ENCODE measurements at places on chromosomes 4 and X.

- DNase-seq: no peak
Observed at GRCh38 chr4:68348577-68348976, 1.3 kb downstream of the YTHDC1 start.

GRCh38 chrX:132758759-132759158 lies 199.7 kb downstream of the HS6ST2 start:
- DNase-seq: no peak

DNA sequence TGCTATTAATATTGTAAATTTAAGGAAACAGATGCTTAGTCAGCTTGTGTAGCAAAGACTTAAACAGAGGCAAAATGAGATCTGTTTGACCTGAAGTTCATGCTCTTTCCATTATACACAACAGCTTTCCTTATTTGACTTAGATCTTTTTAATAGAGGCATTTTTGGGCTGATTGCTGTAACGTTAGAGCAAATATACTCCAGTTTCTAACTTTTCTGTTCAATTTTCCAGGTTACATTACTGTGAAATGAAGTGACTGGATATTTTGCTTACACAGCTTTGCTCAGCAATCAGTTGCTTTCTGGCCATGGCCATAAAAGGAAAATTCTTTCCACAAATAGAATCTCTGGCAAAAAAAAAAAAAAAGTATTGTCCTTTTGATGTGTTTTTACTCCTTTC lies 146.2 kb downstream of the PCDH7 start:
- no peak for DNase-seq

DNA sequence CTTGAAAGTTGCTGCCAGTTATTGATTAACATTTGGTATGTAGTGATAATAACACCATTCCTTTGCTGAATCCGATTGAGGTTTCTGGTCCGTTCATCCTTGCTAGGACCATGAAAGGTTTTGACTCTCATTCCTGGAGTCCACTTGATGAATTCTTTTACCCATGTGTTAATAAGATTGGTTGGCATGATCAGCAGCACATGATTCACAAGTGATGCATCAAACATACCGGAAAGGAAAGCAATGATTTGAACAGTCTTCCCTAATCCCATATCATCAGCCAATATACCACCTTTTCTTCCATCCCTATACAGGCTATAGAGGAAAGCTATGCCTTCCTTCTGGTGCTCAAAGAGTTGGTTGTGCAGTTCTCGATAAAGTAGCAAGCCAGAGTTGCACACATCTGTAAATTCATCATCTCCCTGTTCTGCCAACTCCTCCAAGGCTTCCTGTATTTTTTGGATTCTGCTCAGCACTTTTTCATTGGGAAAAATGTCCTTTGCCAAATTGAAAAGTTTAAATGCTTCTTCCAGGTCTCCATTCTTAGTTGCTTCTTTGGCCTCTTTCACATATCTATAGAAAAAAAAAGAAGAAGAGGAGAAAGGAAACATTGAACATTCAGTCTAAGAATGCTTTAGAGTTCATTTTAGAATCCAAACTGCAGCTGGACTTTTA lies 26.7 kb downstream of the PIN4 start:
- DNase-seq: no peak

GRCh38 chr4:103567591-103567990 lies 152.2 kb downstream of the TACR3 start:
- DNase-seq: no peak

DNA sequence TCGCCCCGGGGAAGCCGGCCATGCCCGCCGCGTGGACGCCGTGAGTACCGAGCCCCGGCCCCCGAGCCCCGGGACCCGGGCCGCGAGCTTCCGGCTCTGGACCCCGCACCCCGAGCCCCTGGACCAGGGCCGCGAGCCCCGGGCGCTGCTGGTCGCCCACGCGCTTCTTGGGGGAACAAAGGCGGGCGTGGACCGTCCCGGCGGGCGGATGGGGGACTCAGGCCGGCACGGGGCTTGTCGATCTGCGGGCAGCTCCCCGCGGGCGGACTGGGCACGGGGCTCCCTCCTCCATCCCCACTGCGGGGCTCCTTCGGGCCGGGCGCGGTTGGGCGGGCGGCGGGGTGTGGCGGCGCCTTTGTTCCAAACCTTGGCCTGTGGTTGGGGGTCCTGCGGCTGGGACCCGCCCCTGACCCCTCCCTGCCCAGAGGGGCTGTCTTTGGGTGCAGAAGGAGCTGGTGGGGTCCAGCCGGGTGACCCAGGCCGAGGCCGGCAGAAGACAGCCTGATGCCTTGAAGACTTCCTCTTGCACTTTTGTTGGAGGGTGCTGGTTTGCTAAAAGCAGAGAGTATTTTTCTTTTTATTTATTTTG lies 25.2 kb upstream of the ADD1 start:
- DNase-seq: no peak

DNA sequence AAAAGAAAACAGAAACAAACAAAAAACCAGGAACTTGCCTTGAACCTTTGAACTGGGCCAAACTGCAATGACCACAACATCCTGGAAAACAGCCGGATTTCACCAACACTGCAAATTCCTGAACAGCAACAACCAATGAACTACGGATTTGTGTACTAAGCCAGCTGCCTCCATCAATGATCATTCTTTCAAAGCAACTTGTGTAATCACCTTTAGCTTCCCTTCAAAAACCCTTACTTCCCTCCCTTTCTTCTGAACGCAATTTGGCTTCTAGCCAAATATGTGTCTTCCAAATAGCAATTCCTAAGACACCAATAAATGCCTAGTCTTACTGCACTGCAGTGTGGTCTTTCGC lies 98.5 kb upstream of the FAM47C start:
- no peak for DNase-seq

DNA sequence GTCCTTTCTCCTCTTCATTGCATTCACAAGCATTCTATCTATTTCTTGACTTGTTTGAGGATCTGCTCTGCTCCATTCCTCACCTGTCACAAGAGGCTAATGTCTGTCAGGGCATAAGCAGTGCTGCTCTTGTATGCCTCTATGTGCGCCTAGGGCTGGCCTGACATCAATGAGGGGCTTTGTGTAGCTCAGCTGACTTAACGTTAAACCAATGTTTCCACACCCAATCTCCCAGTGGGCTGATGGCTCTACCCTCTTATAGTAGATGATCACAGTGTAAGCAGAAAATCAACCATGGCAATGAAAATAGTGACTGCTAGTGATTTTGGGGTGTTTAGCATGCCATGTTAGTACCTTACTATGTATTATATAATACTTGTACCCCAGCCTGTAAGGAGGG lies 139.0 kb downstream of the UNC5C start:
- no peak for DNase-seq

- DNase-seq: no peak
Observed at GRCh38 chrX:2346158-2346557, 154.6 kb downstream of the DHRSX start.

DNA sequence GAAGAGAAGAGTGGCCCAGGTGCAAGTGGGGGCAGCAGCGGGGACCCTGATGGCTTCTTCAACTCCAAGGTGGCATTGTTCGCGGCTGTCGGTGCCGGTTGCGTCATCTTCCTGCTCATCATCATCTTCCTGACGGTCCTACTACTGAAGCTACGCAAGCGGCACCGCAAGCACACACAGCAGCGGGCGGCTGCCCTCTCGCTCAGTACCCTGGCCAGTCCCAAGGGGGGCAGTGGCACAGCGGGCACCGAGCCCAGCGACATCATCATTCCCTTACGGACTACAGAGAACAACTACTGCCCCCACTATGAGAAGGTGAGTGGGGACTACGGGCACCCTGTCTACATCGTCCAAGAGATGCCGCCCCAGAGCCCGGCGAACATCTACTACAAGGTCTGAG lies 11.4 kb downstream of the EFNB1 start:
- DNase-seq: no peak

DNA sequence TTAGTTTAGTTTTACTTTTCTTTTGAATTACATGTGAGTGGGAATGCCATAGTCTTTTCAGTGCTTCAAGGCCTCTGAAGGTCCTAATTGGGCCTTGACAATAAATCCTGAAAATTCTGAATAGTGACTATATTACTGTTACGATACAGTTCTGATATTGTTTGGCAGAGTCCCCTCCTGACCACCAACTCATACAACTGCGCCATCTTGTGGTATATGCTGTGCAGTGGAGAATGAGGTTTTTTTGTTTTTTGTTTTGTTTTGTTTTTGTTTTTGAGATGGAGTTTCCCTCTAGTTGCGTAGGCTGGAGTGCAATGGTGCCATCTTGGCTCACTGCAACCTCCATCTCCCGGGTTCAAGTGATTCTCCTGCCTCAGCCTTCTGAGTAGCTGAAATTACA lies 56.6 kb upstream of the CHRDL1 start:
- DNase-seq: no peak

GRCh38 chr4:1616557-1616930 lies 67.6 kb downstream of the FAM53A start:
- no peak for DNase-seq

DNA sequence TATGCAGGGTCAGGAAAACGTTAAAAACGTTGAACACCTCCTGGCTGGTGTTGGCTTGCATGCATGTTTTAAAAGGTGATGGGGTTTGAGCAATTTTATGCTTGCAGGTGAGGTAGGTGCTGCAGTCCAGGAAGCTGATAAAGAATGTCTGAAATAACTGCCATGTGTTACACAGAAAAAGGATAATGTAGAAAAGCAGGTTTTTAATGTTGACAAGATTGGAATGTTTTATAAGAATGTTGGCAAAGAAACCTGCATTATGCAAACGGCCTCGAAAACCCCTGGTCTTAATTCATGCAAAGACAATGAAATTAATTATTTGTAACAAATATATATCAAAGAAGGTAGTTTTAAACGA lies 723.7 kb upstream of the AGA start:
- no peak for DNase-seq

GRCh38 chrX:21990832-21991231 lies 41.3 kb upstream of the PHEX start:
- no peak for DNase-seq

DNA sequence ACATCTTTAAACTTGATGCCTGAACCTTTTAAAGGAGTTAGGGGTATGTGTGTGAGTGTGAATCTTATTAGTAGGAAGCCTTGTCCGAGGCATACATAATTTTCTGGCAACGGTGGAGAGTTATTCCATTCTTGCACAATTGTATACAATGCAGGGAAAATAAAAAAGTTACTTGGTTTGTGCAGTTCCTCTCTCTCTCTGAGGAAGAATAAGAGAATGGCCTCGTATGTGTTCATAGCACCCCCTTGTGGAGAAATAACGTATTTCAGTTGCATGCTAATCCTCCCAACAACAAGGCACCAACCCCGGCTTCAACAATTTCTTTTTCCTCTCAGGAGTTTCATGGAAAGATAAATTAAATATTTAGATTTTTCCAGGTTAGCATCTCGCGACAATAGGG lies 33.7 kb upstream of the FGF13 start:
- DNase-seq: no peak

DNA sequence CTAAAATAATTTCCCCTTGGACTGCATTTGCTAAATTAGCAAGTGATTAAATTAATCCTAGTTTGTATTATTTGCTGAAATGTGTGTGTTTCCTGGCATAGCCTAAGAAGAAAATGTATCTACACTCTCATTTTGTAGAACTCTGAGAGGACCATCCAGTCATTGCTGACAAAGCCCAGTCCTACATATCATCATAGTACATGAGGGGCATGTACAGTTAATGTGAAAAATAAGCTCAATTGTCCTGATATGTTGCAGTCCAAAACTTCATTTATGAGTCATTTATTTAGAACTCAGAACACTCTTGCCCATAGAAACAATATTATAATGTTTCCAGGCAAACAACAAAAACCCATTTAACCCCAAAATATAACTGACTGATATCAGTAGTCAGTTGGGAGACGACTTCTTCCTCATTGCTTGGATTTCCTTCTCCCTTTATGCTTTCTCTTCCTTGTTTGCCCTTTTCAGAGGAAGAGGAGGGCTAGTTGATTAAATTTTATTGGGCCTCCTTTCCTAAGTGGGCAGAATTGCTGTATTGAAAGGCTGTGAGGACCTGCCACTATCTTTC lies 26.9 kb upstream of the BBS12 start:
- no peak for DNase-seq
